ENCODE measurements at places on chromosomes 2 and 18.

- DNase-seq = no peak
Observed at GRCh38 chr2:60857056-60857455, 24.3 kb upstream of the REL start.

GRCh38 chr18:74148543-74149070 lies 284 bp downstream of the TIMM21 start:
- DNase-seq = no peak

GRCh38 chr18:25248755-25249154 lies 103.2 kb downstream of the ZNF521 start:
- no peak for DNase-seq

DNA sequence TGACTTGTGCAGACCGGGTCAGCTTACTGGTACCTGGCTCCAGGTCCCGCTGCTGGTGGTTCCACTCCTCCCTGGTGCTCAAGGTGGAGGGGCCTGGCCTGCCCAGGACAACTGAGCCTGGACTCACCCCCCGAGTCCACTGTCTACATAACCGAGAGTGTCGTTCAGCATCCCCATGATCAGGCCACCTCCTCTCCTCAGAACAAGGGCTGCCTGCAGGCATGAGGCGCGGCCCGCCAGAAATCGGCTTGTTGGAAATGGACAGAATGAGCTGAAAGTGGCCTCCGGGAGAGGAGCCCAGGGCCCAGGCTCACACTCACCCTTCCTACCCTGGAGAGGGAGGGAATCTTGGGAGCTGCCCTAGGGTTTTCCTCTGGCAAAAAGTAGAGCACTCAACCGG lies 38.9 kb upstream of the OTOF start:
- no peak for DNase-seq

- no peak for DNase-seq
Observed at GRCh38 chr18:73848656-73849055, 299.0 kb downstream of the FBXO15 start.

DNA sequence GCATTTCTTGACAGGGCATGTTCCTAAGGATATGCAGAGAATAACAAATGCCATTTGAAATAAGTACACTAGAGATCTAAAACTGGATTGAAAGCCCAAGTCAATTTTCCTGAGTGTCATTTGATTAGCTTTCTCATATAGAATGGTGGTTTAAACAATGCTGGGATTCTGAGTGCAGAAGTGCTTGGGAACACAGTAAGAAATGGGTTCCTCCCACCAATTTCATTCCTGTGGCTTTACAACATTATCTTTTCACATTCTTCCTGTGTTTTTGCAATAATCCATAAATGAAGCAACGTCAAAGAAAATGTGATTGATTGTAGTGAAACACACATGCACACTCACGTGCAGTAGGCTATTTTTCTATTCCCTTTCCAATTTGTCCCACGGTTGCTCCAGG lies 1858.4 kb upstream of the PIK3C3 start:
- no peak for DNase-seq

DNA sequence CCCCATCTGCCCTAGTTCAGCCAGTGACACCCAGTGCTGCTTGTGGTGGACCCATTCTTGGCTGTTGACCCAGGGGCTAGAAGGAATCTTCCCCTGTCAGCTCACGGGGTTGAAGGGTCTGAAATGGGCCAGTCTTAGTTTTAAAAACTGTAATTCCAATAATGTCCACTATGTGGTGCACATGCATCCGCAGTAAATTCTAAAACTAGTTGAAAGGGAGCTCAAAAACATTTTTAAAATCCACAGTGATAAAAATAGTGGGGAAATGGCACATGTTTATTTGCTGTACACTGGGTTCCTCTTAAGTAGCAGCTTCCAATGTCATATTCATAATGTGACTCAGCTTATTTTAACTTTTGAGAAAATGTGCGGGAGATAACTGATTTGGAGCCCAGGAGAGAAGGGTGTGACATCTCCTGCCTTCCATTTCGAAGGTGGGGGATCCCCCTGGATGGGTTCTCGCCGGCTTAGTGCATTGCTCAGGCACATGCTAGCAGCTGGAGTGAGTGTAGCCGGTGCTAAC lies 32.8 kb downstream of the GRHL1 start:
- DNase-seq = no peak

DNA sequence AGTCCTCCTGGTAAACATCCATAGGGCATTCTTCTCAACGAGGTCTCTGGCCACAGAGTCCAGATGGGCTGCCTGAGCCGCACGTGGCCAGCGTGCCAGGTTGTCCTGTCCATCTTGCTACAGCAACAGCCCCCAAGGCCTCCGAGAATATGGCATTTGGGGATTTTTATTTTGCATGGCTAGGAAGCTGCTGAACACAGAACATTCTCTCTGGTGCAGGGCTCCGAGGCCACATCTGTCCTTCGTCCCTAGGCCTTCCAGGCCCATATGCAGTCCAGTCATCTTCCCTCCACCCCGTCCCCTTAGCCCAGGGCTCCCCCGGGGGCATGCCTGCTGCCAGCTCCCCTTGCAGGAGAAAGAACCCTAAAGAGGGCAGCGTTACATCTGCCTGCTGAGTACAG lies 2.3 kb downstream of the HDAC4 start:
- DNase-seq = no peak

GRCh38 chr18:40250236-40250635 lies 1704.8 kb upstream of the PIK3C3 start:
- no peak for DNase-seq

GRCh38 chr2:233976690-233977294 lies 59.6 kb downstream of the TRPM8 start:
- DNase-seq = no peak

- no peak for DNase-seq
Observed at GRCh38 chr2:11642972-11643371, 27.0 kb downstream of the NTSR2 start.

GRCh38 chr2:39133215-39133851 lies 12.5 kb upstream of the SOS1 start:
- DNase-seq = no peak

GRCh38 chr2:190763901-190764514 lies 115.1 kb downstream of the NAB1 start:
- no peak for DNase-seq

DNA sequence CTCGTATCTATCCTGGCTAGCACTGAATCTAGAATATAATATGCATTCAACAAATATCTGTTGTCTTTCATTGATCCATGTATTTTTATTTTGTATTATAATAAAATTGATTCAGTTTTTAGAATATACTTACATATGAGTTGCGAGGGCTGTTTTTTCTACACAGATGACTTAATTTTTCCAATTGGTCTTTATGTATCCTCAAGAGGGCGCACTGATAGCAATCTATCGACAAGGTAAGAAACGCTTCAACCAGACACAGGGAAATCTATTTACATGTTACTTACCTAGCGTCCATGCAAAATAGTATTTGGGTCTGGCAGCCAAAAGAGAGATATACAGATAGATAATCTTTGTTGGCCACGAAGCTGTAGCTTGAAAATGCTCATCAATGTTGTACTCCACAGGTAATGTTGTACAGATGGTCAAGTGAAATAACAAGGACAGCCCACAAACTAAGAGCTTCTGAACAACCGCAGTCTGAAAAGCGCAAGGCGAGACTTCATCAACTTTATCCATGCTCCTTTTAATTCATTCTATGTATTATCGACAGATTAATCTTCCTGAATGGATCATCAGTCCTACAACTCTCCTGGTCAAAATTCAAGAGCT lies 35.5 kb upstream of the KIDINS220 start:
- DNase-seq = no peak

DNA sequence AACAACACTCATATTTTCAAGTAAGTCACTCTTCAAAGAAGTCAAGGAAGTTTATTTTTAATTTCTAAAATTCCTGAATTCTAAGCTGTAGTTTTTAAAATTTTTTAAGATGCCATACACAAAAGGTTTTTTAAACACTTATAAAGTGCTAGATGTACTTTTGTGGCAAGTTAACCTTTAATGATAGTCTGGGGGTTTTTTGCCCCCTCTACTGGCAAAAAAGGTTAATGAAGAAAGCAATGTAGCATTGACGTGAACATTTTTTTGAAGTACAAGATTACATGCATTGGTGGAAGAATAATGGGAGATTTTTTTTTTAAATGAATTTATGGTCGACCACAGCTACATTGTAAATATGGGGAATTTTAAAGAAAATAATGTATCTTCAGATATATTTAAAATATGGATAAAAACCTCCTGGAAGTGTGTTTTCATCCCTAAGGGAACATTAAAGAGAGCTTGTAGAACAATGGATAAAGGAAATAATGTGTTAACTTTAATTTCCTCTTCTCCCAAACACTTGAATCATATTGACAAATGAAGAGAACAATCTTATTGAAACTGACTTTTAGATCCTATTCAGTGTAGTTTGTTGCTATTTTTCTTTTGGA lies 12.6 kb downstream of the ITPRID2 start:
- DNase-seq = no peak

DNA sequence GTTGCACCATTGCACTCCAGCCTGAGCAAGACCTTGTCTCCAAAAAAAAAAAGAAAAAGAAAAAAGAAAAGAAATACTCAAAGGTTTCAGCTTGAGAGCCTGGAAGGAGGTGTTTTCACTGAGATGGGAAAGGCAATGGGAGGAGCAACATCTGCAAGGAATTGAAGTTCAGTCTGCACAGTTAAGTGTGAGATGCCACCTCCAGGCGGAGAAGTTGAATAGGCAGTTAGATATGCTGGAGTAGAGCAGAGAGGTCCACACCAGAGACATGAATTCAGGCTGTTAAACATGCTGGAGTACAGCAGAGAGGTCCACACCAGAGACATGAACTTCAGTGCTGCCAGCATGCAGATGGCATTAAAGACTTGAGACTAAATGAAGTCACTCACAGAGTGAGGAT lies 41.4 kb upstream of the DTNB start:
- DNase-seq = no peak

DNA sequence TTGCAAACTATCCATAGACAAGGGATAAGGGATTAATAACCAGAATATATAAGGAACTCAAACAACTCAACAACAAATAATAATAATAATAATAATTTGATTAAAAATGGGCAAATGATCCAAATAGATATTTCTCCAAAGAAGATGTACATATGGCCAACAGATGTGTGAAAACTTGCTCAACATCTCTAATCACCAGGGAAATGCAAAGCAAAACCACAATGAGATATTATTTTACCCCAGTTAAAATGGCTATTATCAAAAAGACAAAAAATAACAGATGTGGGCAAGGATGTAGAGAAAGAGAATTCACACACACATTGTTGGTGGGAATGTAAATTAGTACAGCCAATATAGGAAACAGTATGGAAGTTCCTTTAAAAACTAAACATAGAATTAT lies 26.9 kb downstream of the DNAH7 start:
- DNase-seq = no peak

DNA sequence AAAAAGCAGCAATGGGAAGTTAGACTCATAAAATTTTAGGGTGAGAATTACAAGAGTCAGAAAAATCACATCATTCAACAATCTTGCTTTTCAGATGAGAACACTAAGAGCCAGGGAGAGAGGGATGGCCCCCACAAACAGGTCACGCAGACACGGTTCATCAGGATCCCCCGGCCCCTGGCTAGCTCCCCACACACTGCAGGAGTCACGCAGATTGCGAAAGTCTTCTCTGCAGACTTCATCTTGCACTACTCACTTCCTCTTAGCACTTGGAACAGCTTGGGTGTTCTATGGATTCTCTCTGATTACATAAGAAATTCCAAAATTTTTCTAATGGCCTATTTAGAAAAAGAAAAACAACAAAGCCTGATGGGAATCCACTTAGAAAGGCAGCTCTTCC lies 21.6 kb upstream of the SULT1C2 start:
- DNase-seq = no peak

DNA sequence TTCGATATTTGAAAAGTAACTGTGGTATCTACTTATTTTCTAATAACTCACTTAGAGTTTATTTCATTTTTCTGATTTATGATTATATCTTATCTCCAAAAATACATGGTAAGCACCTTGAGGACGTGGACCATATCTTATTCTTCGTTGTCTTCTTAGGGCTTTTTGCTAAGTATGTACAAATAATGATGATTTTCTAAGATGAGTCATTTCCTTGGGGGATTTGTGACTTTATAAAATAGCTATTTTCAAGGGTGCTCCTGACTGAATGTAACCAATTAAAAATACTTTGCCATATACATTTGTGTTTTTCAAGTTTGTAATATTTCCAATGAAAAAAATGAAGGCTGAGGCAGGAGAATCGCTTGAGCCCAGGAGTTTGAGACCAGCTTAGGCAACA lies 56.3 kb downstream of the GREB1L start:
- no peak for DNase-seq

DNA sequence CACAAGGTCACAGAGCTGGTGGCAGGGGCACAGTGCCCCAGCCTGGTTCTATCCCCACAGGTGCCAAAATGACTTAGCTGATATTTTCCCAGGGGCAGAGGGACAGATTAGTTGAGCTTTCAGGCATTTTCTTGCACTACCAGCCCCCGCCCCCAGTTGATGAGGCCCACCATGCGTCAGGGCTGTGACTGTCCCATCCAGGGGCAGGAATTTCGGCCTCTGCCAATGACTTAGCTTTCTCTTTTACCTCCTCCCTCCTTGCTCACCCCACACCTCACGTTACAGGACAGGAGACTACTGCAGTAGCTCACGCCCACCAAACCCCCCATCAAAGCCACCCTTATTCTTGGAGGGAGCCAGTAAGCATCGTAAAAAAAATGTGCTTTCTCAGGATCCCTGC lies 31.5 kb downstream of the MRO start:
- no peak for DNase-seq

- no peak for DNase-seq
Observed at GRCh38 chr2:230781130-230781797, 68.6 kb downstream of the CAB39 start.

DNA sequence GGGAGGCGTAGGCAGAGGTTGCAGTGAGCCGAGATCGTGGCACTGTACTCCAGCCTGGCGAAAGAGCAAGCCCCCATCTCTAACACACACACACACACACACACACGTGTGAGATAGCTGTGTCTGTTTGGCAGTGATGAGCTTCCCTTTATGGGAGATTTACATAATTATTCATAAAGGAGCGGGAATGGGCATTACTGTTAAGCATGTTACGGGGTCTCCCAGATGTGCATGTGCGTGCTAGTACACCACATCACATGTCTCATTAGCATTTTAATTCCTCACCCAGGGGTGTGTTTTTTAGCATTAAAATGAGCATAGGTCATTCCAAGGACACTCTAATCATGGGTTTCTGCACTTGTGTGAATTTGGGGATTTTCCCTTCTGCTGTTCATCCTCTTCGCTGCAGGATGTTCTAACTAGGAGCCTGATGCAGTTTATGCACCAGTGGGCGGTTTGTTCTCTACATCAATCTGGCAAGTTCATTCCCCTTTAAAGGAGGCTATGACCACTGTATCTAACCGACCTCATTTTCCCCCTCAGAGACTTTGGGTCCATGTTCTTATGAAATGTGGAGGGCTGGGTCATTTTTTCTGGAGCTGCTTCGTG lies 1.0 kb upstream of the FAM178B start:
- DNase-seq = no peak

DNA sequence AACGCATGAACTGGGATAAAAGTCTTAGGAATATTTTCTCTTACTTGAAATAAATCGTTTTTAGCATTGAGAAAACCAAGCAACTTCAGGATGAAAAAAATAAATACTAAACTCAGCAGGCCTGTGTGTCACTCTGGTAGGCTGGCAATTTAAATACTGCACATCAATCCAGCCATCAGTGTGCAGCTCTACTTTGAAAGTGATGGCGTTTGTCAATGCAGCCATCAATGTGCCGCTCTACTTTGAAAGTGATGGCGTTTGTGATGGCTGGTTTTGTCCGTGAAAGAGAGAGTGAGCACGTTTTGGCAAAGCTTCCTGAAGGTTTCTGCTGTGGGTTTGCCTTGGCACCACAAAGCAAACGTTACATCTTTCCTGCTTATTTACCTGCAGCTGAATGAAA lies 543.5 kb upstream of the SALL3 start:
- DNase-seq = no peak

GRCh38 chr2:55169359-55169758 lies 62.7 kb downstream of the CLHC1 start:
- DNase-seq = no peak

Measured in ureter (tissue), 1 donor.